A549 treated with CORT108297 at 1 μM for 4 hours (cell line): ENCODE measurements at places on chromosomes 6 and 20. TPM values are rescaled to one million over a fixed set of nuclear protein-coding genes. Genes with fewer than 3 reads are reported as not detected.

Gene TAGAP
- total RNA-seq, result not detected in 5 replicates

Gene LST1
- 0.46 to 0.73 TPM in 2 of 5 replicates, not detected in the others for total RNA-seq

Gene CALHM4
- total RNA-seq, result 0.16 TPM in 1 of 5 replicates, not detected in the others

Gene APOBEC2
- not detected in 5 replicates for total RNA-seq

Gene CDKN1A
- 192 to 279 TPM (median 246 TPM) in 5 replicates for total RNA-seq

Gene FOXF2
- total RNA-seq, result 19.0 to 26.9 TPM (median 26.0 TPM) in 5 replicates
